ENCODE measurements at places on chromosomes 1 and 21.

GRCh38 chr1:54391450-54392209, 14.6 kb downstream of the SSBP3 start:
- no peak for DNase-seq

- no peak for DNase-seq
Observed at GRCh38 chr1:30807318-30808066, 49.9 kb upstream of the LAPTM5 start.

- DNase-seq: no peak
Observed at GRCh38 chr1:7613106-7613850, 157.8 kb upstream of the VAMP3 start.

- no peak for DNase-seq
Observed at GRCh38 chr1:10701145-10701544, 95.3 kb downstream of the CASZ1 start.

DNA sequence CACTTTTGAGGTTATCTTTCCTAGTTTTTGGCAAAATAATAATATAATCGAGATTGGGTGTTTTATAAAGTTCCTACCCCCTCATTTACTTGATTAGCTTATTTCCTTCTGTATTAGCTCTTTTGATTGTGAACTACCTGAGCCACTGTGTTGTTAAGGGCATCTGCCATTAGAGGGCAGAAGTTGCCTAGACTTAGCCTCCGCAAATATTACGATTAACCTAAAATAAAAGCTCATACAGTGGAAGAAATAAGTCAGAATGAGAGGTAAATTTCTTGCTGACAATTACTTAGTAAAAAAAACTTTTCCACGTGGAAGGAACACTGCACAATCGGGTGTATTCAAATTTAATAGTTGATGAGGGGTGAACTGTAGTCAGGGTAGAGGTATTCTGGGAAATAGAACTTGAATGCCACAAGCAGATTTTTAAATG, 2.3 kb downstream of the H3-3A start:
- DNase-seq: peak; percentile 35

DNA sequence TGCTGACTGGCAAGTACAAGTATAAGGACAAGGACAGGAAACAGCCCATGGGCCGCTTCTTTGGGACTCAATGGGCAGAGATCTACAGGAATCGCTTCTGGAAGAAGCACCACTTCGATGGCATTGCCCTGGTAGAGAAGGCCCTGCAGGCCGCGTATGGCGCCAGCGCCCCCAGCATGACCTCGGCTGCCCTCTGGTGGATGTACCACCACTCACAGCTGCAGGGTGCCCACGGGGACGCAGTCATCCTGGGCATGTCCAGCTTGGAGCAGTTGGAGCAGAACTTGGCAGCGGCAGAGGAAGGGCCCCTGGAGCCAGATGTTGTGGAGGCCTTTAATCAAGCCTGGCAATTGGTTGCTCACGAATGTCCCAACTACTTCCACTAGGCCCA, 32.0 kb downstream of the SLC16A1 start:
- DNase-seq: no peak

DNA sequence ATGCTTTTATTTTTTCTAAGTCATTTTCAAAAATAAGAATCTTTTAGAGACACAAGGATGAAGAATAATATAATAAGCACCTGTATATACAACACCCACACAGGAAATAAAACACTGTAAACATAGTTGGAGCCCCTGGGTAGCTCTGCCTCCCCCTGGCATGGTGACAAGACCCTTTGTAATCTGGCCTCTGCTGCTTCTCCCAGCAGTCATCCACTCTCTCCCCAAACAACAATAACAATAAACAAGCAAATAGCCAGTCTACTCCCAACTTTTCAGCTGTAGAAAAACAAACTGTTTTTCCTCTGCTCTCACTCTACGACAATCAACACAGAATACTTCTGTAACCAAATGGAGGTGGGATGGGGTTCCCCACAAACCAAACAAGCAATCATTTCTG, 110.1 kb downstream of the CSMD2 start:
- DNase-seq: no peak

GRCh38 chr1:223430236-223430635, 37.0 kb downstream of the CCDC185 start:
- DNase-seq: no peak

- DNase-seq: peak; percentile 77
Observed at GRCh38 chr1:26287033-26287711, 7.3 kb downstream of the SH3BGRL3 start.

DNA sequence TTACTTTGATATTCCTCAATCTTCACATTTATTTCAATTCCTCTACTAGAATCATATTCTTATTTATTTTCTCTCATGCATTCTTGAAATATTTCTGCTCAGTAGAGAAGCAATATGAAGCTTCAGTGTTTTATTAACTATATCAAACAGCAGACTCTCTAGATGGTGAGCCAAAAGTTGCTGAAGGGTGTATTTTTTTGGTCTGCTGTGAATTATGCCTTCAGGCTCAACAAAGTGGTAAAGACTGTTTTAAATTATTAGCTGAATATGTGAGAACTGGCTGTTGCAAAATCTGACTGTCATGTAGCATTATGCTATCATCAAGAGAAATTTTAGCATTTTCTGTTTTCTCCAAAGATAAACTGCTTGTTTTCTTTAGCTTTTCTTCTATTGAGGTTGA, 24.9 kb upstream of the CDC42BPA start:
- no peak for DNase-seq

DNA sequence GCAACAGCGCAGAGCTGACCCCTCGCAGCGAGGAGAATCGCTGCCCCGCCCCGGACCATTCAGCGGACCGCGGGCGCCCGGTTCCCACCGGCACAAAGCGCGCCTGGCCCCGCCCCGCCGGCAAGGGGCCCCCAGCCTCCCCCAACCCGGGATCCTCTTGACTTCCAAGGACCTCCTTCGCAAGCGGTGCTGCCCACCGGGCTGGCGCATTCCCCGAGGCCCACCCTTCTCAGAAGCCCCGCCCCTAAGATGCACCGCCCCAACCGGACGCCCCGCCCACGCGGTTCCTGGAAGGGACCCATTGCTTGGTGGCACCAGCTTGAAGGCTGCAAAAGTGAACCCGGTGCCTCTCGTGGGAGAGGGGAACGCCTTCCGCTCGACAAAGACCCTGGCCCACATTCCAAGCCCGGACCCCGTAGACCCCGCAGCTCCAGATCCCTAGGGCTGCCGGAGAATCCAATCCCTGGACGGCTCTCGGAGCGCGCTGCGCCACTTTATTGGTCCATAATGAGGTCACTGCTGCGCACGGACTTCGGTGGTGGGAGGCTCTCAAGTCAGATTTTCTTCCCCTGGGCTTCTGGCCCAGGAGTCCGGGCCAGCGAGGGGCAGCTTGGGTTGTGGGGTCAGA, 2.0 kb downstream of the HES3 start:
- DNase-seq: peak; percentile 62

GRCh38 chr1:211336161-211336560, 9.5 kb downstream of the TRAF5 start:
- DNase-seq: no peak

GRCh38 chr1:6450943-6451373, 15.0 kb downstream of the TNFRSF25 start:
- no peak for DNase-seq

DNA sequence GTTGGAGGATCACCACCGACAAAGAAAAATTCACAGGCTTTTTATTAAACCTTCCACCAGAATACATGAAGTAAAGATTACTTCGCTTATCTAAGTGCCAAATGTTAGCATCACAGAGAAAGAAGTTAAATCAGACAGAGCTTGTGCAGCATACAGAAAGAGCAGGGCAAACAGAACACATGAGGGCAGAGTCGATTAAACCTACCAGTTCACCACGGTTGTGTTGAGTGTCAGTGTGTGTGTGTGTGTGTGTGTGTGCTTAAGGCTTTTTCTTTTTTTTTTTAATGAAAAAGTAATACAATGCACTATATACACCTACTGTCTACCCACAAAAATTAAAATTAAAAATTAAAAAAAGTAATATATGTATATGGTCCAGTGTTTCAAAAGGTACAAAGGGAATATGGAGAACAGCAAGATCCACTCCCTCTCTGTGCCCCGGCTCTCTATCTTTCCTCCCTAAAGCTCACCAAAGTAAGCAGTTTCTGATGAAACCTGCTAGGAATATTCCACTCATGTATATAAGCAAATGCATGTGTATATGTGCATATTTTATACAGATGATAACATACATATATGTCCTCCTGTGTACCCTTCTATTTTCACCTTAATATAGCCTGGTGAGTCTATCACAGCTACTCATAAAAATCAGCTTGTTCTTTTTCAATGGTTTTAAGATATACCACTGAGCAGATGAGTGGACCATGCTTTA, 17.7 kb downstream of the YIPF1 start:
- no peak for DNase-seq

- DNase-seq: no peak
Observed at GRCh38 chr1:207711285-207711684, 40.6 kb upstream of the CD46 start.

DNA sequence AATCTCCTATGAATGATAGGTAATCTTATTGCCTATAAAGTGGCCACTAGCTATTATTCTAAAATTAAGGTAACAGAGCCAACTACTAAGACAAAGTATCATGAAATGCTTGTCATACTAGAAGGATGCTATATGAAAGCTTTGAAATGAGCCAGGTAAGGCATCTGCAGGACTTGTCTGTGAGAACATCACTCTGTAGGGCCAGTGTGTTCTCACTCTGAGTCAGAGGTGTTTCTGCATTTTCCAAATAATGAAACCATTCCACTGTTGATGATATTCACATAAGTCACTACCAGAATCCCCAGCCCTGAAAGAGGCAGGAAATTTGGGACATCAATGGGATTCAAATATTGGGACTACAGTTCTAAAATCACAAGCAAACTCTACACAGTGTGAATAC, 25.8 kb upstream of the GBP5 start:
- no peak for DNase-seq

GRCh38 chr1:204295671-204296070, 64.1 kb downstream of the PLEKHA6 start:
- no peak for DNase-seq

DNA sequence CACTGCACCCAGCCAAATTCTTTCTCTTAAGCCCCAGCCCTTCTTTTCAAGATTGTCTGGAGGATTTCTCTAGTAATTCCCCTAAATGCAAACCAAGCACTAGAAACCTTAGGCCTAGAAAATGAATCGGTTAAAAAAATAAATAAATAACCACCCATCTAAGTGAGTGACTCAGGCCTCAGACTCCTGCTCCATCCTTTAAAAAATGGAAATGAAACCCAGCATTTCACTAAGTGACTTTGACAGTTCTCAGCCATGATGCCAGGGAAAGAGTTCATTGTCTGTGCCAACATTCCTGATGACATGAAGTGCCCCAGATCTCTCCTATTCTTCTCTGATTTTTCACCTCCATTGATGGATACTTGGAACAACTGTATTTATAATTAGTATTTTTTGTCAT, 415.2 kb upstream of the DAB1 start:
- DNase-seq: no peak

GRCh38 chr1:44408212-44408582, 3.1 kb downstream of the RNF220 start:
- peak; percentile 3 for DNase-seq

GRCh38 chr1:166153525-166154314, 13.1 kb downstream of the FAM78B start:
- DNase-seq: no peak

DNA sequence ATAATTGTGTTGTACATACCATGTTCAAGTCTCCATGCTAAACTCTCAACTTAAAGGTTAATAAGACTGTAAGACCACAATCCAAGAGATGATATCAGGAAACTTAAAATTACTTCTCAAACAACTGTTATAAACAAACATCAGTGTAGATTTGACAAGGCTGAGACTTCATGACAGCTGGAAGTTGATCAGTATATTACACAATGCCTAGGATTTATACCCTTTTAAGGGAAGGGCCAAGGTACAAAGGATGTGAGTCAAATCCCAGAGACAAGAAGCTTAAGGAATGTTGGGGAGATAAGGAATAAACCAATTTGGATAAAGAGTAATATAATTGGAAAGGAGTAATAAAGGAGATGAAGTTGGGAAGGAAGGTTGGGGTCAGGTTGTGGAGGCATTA, 98.8 kb downstream of the LBR start:
- DNase-seq: no peak

GRCh38 chr1:17696417-17697301, 58.5 kb upstream of the ACTL8 start:
- no peak for DNase-seq

DNA sequence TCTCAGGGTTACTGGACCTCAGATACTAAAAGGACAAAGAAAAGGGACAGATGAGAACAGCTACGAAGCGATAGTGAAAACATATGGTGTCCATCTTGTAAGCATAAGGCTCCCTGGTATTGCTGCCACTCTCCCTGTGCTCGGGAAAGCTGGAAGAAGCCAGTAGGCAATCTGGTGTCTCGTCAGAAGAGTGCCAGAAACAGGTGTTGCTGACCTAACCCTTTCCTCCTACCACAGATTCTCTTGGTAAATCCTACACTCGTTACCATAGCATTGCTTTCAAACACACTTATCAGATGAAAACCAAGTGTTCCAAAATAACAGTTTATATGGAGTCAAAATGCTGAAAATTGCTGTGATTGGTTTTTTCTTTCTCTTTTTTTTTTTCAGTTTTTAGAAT, 146.3 kb downstream of the NRIP1 start:
- no peak for DNase-seq

- no peak for DNase-seq
Observed at GRCh38 chr1:107459204-107459904, 318.5 kb downstream of the NTNG1 start.

- DNase-seq: no peak
Observed at GRCh38 chr1:12461754-12462153, 156.3 kb downstream of the DHRS3 start.

GRCh38 chr1:77476475-77476874, 194.7 kb downstream of the AK5 start:
- DNase-seq: no peak

- no peak for DNase-seq
Observed at GRCh38 chr1:16094453-16095158, 21.2 kb upstream of the FAM131C start.

GRCh38 chr1:224528900-224529299, 87.2 kb upstream of the CNIH3 start:
- DNase-seq: no peak

Data from activated CD4-positive, alpha-beta T cell treated with anti-CD3 and anti-CD28 coated beads, Interleukin-2, amount 50 U/mL, for 48 hours (primary cell).